GM04504 (cell line): ENCODE measurements at places on chromosomes 16 and 17.

- no peak for DNase-seq
These were observed 181.1 kb downstream of the CCDC182 start for GRCh38 chr17:57563958-57564357.

DNA sequence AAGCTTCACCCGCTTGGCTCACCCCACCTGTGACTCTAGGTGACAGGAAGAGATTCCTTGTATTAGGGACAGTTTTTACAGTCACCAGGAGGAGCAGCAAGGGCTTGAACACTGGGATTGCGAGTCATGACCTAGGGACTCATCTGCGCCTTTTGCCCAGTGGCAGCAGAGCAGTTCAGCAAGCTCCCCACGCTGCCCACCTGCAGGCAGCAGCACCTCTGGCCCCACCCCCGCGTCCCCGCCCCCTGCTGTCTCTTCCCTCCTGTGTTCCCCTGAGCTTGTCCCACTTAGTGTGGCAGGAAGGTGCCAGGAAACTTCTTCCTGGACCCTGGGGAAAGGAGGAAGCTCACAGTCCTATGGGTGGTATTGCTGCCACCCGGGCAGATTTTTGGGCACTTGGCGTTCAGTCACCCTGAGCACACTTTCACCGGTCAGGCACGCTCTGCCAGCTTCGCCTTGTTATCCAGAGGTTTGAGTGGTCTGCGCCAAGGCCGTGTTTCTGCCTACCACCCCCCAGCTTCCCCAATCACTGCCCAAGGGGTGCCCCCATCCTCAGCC, 8.7 kb downstream of the MMP15 start:
- no peak for DNase-seq

- DNase-seq, result peak; percentile 80
These were observed 28.3 kb downstream of the TTC19 start for GRCh38 chr17:16027708-16028584.

- no peak for DNase-seq
These were observed 27.2 kb upstream of the KCNJ16 start for GRCh38 chr17:70047619-70048419.

GRCh38 chr17:81435652-81436293, 40.5 kb downstream of the BAHCC1 start:
- no peak for DNase-seq

- DNase-seq, result no peak
These were observed 21.4 kb downstream of the MYBBP1A start for GRCh38 chr17:4533523-4534504.

GRCh38 chr17:47708864-47709541, 15.0 kb downstream of the TBKBP1 start:
- DNase-seq, result no peak

- no peak for DNase-seq
These were observed 31.3 kb upstream of the ANKRD40CL start for GRCh38 chr17:50798424-50799288.

DNA sequence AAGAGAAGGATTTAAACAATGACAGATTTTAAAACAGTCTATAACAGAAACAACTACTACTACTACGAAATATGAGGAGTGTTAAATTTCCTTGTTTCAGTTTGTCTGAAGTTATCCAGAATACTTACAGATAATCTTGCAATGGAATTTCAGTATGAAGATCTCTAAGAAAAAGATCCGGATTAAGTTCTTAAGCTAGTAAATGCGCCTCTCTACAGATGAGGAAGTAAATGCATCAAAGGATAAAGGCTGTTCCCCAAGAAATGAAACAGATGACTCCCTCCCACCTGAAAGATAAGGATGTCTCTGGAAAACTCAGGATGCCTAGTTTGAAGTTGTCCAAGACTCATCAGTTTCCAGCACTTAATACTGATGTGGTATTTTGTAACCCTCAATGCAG, 105.1 kb downstream of the PARN start:
- no peak for DNase-seq

- no peak for DNase-seq
These were observed 8.4 kb upstream of the EXOC7 start for GRCh38 chr17:76111956-76112355.

DNA sequence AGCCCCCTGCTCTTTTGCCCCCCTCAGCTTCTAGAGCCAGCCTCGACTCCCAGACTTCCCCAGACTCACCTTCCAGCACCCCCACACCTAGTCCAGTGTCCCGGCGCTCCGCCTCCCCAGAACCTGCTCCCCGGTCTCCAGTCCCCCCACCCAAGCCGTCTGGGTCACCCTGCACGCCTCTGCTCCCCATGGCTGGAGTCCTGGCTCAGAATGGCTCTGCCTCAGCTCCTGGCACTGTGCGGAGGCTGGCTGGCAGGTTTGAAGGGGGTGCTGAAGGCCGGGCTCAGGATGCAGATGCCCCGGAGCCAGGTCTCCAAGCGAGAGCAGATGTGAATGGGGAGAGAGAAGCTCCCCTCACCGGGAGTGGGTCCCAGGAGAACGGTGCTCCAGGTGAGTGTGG, 2.2 kb downstream of the ARHGEF15 start:
- no peak for DNase-seq

GRCh38 chr16:68786685-68787418, 49.8 kb downstream of the CDH1 start:
- DNase-seq, result no peak

DNA sequence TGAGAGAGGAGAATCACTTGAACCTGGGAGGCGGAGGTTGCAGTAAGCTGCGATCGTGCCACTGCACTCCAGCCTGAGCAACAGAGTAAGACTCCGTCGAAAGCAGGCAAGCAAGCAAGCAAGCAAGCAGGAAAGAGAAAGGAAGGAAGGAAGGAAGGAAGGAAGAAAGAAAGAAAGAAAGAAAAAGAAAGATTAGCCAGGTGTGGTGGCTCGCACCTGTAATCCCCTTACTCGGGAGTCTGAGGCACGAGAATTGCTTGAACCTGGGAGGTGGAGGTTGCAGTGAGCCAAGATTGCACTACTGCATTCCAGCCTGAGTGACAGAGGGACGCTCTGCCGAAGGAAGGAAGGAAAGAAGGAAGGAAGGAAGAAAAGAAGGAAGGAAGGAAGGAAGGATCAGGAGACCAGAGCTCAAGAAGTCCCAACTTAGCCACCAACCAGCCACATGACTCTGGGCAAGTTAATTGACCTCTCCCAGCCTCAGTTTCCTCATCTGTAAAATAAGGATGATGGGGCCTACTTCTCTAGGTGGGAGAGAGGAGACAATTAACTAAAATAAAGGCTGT, 6.5 kb downstream of the GFAP start:
- DNase-seq, result no peak

GRCh38 chr17:42276609-42277341, 584 bp upstream of the STAT5B start:
- DNase-seq, result peak; percentile 61

- no peak for DNase-seq
These were observed 1.1 kb downstream of the CHTF8 start for GRCh38 chr16:69131167-69131838.

- no peak for DNase-seq
These were observed 49.1 kb downstream of the ADCY7 start for GRCh38 chr16:50315346-50315997.

DNA sequence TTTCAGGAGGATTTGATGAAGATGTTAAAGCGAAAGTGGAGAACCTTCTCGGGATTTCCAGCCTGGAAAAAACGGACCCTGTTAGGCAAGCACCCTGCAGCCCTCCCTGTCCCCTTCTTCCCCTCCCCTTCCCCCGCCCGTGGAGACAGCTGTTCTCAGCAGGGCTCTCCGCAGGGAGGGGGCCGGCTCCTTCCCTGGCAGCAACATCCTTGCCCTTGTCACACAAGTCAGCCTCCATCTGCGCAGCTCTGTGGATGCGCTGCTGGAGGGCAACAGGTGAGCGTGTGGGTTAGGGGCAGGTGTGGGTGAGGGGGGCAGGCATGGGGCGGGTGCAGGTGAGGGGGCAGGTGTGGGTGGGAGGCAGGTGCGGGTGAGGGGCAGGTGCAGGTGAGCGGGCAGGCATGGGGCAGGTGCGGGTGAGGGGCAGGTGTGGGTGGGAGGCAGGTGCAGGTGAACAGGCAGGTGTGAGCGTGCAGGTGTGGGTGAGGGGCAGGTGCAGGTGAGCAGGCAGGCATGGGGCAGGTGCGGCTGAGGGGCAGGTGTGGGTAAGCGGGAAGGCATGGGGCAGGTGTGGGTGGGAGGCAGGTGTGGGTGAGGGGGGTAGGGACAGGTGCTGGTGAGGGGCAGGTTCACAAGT, 9.4 kb downstream of the CYBC1 start:
- no peak for DNase-seq

DNA sequence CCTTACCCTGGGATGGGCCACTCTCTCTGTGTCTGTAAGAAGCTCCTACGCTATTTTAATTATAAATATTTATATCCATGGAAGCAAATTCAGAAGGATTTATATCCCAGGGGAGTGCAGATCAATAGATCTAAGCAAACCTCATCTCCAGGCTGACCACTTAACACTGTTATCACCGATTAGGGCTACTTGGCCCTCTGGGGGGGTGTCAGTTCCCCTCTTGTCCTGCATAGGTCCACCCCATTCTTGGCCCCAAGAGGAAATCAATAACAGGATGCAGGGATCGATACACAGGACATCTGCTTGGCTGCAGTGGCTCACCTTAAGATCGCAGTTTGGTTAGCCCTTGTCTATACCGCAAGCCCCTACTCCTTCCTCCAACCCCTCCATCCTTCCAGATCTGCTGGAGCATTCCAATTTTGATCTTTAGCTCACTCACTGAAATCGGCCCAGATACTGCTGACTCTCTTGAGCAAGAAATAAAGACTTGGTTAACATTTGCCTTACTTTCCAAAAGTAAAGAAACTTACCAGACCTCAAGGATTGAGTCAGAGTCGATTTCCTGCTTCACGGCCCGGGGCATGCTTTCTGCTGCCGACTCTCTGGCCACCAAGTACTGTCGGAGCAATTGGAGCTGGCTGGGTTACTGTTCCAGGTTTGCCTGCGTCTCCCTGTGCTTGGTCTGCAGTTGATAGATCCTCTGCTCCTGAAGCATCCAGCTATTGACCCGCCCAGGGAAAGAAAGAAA, 112.3 kb upstream of the PMFBP1 start:
- DNase-seq, result no peak

GRCh38 chr17:81968396-81968745, 7.4 kb upstream of the NOTUM start:
- no peak for DNase-seq

DNA sequence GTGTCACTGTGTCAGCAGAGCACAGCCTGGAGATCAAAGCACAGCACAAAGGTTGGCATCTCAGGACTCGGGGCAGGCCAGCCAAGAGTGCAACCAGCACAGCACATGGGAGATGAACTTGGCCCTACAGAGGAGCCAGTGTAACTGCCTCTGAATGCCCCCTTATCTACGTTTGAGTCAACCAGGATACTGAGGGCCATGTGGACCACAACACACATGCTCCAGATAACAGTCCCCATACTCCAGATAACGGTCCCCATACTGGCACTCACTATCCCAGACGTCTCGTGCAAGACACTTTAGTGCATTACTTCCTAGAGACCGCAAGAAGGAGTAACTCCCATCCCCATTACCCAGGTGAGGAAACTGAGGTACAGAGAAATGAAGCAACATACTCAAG, 88.2 kb downstream of the XYLT1 start:
- no peak for DNase-seq

DNA sequence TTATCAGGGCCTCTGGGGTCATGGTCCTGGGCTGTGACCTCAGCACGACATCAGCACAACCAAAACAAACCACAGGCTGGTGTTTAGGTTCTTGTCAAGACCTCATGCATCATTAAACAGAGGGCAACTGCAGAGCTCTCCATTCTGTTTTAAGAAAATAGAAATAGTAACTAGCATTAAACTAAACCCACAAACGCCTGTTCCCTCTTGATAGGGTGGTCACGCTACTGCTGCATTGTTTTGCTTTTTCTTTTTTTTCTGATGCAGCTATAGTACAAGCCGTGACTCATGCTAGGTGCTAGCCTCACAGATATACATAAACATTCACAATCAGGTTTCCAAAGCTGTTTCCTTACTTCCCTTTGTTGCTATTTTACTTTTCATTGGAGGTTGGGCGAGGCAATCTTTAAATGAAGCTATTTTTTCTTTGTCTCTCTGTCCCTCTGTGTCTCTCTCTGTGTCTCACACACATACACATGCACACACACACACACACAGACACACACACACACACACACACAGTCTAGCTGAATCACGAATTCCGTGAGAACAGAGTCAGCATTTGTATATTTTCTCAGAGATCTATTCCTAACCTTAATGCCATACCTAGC, 310.3 kb downstream of the CDH13 start:
- DNase-seq, result no peak

- DNase-seq, result no peak
These were observed 15.0 kb upstream of the MT4 start for GRCh38 chr16:56549744-56550385.

- DNase-seq, result no peak
These were observed 1.7 kb downstream of the MYH11 start for GRCh38 chr16:15854906-15855703.

GRCh38 chr16:85205747-85206471, 93.6 kb upstream of the CIBAR2 start:
- no peak for DNase-seq

DNA sequence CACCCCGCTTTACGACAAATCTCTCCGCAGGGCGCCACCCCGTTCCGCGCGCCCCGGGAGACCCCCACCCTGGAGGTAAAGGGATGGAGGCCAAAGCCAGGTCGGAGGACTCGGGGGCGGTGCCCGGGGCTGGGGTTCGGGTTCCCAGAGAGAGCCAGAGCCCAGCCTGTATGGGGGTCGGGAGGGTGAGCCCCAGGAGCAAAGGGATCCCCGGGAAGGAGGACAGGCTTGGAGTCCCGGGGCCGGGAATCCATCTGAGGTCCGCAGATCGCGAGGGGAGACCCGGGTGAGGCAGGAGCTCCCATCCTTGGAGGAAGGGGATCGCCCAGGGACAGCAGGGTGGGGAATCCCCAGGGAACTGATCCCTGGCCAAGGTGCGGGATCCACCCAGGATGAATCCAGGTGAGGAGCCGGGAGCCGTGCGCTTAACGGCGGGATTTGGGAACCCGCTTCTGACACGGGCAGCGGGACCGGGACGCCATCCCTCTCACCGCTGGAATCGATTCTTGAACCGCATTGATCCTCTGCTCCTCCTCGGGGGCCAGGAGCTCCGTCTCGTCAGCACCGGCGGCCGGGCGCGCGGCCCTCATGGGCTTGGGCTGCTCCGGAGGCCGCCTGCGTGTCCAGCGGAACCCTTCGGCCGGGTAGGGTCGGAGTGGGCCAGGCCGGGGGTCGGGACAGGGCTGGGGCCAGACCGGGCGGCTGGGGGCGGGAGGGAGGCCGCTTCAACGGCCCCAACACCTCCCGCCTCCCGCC, at the start of gene MMD:
MMD (minus strand) TSS at position 657 of the 756 bp plus-strand sequence; CDS start at position 517, 140 bp downstream.
- DNase-seq, result no peak

DNA sequence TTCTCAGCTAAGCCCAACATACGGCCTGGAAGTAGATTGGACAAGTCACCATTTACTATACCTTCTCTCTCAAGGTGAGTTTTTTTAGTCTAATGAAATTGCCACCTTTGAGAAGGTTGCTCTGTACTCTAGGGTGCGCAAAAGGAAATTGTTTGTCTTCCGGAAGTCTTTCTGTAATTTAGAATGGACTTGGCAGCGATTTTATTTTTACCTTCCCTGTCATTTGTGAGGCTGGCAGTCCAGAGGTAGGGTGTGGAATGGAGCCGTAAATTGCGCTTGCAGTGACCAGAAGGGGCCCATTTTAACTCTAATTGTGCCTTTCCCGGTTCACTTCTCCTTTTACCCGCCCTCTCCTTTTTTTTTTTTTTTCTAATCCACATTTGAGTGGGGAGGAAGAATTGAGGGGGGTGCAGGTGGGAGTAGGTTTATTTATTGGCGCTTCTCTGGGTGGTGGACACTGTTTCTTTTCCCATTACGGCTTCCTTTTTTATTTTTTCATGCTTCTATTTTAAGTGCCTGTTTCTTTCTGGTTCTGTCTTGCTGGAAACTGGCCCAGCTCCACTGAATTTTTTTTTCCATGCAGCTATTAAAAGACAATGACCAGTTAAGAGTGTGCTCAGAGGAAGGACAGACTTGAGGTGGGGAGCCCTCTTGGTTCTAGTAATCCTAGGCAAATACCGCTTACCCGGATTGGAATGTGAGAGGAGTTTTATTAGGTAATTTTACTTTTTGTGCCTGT, 89.7 kb upstream of the CLEC18A start:
- peak; percentile 56 for DNase-seq
